Activated naive CD4-positive, alpha-beta T cell treated with Interleukin-2 at 50 U/mL for 16 hours (primary cell): ENCODE measurements at places on chromosomes 7 and 10.
A peak's percentile ranks its signal among the peaks of the same experiment; 100 is the strongest.

GRCh38 chr10:44968091-44968490 is 8.5 kb downstream of the RASSF4 start:
- no peak for DNase-seq

DNA sequence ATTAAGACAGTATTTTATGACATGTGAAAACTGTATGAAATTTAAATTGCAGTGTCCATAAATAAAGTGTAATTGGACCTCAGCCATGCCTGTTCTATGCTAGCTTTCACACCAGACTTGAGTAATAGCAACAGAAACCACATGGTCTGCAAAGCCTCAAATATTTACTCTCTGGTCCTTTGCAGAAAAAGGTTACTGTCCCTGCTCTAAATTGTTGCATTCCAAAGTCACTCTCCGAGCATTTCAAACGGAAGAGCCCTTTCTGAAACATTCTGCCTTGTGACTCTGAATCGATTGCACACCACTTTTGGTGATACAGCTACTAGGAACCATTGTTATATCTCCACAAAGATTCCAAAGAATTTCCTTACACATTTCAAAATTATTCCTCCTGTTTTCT is 81.0 kb upstream of the STK17A start:
- DNase-seq: no peak

- peak; percentile 76 for DNase-seq
These were observed 52.4 kb upstream of the GTF2IRD1 start for GRCh38 chr7:74401137-74401859.

- DNase-seq: no peak
These were observed 28.5 kb downstream of the SRRM3 start for GRCh38 chr7:76230214-76230613.

DNA sequence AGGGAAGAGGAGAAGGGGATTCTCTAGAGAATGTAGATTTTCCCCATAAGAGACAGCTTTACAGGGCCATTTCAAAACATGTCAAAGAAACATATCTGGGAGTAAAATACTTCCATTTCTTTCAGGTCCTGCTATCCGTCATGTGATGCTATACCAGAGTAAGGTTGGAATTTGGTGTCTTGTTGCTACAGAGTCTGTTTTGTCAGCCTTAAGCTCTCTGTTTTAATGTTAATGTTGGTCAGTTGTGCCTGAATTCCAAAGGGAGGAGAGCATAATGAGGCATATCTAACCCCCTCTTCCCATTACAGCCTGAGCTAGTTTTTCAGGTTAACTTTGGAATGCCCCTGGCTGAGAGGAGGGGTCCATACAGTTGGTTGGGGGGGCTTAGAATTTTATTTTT is 94.7 kb upstream of the CCDC71L start:
- DNase-seq: no peak

DNA sequence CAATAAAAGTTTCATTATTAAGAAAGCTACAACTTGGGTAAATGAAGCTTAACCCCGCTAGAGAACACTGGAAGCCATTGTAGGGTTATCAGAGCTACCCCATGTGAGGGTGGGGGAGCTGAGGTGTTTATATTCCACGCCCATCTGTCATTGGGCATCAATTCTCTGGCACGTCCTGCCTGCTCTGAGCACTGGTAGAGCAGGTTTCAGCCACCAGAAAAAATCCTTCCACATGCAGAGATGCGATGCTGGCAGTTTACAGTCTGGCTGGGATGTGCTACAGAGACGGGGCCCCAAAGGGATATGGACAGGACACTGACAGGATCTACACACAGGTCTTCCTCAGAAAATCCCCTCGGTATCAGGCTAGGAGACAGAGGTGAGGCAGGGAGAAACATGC is 15.9 kb upstream of the RAPGEF5 start:
- no peak for DNase-seq

GRCh38 chr7:46549892-46550639 is 629.0 kb upstream of the IGFBP3 start:
- no peak for DNase-seq

- DNase-seq: no peak
These were observed 51.9 kb upstream of the PIK3AP1 start for GRCh38 chr10:96772196-96772595.

- DNase-seq: no peak
These were observed 62.7 kb downstream of the VPS41 start for GRCh38 chr7:38846280-38846679.

DNA sequence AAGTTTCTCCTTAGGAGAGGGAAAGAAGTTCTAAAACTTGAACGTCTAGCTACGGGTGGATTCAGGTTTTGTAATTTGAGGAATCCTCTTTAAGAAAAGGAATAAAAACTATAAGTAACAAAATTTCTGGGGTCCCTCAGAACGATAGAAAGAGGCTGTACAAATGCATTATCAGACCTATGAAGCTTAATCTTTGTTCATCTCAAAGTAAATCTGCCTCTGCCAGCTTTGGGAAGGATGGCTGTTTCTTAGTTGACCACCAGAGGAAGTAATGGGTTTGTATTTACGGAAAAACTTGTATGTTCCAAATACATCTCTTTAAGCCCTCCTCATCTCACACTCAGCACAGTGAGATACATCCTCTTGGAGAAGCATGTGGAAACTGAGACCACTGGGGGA is 864 bp downstream of the PSTK start:
- no peak for DNase-seq

- peak; percentile 68 for DNase-seq
These were observed 30.5 kb upstream of the CHST3 start for GRCh38 chr10:71933651-71934050.

- DNase-seq: no peak
These were observed 6.0 kb upstream of the DPYSL4 start for GRCh38 chr10:132180736-132181135.

- no peak for DNase-seq
These were observed 84.6 kb upstream of the FAM3C start for GRCh38 chr7:121480566-121481335.

- DNase-seq: no peak
These were observed 2.7 kb downstream of the CDCA7L start for GRCh38 chr7:21942955-21943354.

- DNase-seq: no peak
These were observed 136.6 kb downstream of the CALN1 start for GRCh38 chr7:72275382-72276070.

DNA sequence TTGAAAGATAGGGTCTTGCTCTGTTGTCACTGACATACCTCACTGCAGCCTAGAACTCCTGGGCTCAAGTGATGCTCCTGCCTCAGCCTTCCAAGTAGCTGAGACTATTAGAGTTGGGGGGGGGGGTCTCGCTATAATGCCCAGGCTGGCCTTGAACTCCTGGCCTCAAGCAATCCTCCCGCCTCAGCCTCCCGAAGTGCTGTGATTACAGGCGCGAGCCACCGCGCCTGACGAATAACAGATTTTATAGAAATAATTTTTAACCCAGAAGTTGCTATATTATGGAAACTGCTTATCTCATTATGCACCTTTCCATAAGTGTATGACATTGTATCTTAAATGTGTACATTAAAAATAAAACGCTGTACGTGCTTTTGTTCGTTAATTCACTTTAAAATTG is 846 bp downstream of the ANKRD26 start:
- no peak for DNase-seq

DNA sequence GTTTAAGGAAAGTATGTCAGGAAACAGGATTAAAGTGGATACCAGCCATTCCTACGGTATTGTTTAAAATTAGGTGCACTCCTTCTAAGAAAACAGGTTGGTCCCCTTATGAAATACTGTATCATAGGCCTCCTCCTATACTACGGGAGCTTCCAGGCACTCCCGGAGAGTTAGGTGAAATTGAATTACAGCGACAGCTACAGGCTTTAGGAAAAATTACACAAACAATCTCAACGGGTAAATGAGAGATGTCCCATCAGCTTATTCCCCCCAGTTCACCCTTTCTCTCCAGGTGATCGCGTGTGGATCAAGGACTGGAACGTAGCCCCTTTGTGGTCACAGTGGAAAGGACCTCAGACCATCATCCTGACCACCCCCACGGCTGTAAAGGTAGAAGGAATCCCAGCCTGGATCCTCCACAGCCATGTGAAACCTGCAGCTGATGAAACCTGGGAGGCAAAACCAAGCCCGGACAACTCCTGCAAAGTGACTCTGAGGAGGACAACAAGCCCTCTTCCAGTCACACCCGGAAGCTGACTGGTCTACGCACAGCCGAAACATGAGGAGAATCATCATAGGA is 25.1 kb upstream of the GHITM start:
- no peak for DNase-seq

GRCh38 chr7:1754345-1754908 is 84.3 kb downstream of the ELFN1 start:
- no peak for DNase-seq

DNA sequence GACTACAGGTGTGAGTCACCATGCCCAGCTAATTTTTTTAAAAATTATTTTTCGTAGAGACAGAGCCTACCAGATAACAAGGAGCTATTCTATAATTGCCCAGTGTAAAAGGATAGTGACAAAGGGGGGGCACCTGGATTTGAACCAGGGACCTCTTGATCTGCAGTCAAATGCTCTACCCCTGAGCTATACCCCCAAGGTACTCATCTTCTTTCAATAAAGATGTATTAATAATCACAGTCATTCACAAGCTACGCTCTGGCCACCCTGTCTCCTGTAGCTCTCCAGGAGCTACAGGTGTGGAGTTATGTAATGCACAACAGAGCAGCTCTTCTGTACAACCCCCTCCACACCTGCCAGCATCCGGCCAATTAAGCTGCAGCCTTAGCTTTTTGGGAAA is 83.5 kb downstream of the ZNF777 start:
- DNase-seq: no peak

DNA sequence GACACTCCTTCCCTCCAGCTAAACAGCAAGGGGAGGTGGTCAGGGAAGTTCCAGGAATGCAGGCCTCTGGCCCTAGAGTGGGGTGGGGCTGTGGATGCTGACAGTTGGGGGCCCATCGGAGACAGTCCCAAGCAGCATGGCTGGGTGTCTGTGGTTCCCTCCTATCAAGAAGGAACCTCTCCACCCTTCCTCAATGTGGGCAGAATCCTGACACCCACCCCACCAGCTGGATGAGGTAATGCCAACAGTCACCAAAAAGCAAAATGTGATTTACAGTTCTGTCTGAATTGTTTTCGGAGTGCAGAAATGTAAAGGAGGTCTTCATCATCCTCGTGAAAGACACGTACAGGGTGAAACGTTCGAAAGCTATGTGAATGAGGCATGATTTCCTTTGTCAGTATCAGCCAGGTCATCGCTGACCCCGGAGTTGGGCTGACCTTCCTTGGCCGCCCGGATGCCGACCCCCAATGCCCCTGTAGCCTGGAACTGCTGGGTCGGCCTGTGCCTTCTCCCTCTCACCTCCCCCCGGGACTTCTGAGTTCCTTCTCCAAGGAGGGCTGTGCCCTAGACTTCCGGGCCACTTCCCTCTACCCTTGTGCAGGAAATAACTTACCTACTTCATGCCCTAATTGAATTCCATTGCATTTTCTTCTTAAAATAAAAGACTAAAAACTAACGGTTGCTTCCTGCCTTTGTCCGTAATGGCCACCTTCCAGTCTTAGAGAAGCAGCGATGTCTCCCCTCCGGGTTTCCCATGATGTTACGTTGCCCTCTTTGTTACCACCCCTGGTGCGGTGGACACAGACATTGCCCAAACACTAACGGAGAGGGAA is 24.5 kb downstream of the FOXK1 start:
- no peak for DNase-seq

DNA sequence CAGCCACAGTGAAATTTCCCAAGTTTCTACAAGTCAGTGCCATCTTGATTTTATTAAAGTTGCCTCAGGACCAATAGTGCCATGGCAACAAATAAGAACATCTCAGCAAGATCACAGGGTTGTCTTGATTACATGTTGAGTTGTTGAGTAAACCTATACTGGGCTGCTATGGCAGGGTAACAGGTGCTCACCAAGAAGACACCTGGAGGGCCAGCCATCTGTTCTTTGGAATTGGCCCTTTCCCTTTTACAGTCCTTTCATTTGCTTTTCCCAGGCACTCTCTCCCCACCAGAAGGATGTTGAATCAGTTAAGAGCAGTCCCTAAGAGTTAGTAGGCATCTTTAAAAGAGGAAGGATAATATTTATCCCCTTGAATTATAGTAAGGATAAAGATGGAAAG is 582.0 kb downstream of the TNS3 start:
- DNase-seq: no peak

- no peak for DNase-seq
These were observed 77.9 kb downstream of the PARP12 start for GRCh38 chr7:139984642-139985539.

GRCh38 chr10:3865565-3865964 is 80.6 kb upstream of the KLF6 start:
- DNase-seq: no peak
